Karpas-422 (cell line): ENCODE measurements at places on chromosomes 6 and 20. TPM values are rescaled to one million over a fixed set of nuclear protein-coding genes. Genes with fewer than 3 reads are reported as not detected.
A peak's percentile ranks its signal among the peaks of the same experiment; 100 is the strongest.

- DNase-seq = no peak
- no peak overlapping the region for H3K4me3 ChIP-seq
- H3K36me3 ChIP-seq = no peaks in the 10 kb centered on the region
- H3K27ac ChIP-seq = no peak overlapping the region
- H3K27me3 ChIP-seq = no peaks in the 10 kb centered on the region
These were observed 76.5 kb downstream of the STMND1 start for GRCh38 chr6:17178326-17178725.

DNA sequence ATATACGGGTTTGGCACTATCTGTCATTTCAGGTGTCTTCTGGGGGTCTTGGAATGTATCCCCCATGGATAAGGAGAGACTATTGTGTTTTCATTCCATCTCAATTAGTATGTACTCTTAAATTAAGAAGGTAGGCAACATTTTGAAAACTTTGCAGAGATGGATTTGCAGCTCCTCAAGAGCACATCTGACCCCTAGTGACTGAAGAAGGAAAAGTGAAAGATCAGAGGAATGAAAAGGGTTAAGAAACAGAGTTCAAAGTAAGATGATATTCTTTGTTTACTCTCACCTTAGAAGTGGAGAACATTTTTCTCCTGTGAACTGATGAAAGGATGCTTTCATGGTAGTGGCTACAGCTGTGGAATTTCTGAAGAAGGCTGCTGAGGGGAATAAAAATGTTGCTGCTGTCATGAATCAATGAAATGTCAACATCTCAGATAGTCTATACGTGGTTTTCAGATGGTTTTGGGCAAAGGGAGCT, 41.5 kb downstream of the SH3BGRL2 start:
- no peaks in the 10 kb centered on the region for H3K27me3 ChIP-seq
- H3K4me1 ChIP-seq = no peaks in the 10 kb centered on the region
- DNase-seq = peak; percentile 56
- H3K36me3 ChIP-seq = no peaks in the 10 kb centered on the region
- no peak overlapping the region for H3K27ac ChIP-seq

DNA sequence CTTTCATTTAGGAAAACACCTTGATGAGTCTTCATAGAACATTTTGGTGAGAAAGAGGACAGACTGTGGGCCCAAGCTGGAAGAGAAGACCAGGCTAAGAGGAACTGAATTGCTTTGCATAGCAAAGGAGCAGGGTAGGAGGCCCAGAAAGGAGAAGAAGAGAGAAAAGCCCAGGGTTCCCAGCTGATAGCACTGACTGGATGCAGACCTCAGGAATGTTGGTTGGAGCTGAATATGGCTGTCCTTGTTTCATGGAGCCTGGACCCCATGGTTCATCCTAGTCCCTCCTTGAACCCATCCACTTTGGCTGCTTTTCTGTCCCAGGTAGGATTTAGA, 18.0 kb upstream of the ZFAND3 start:
- no peaks in the 10 kb centered on the region for H3K27me3 ChIP-seq
- peaks cover 7% of the 10 kb centered on the region for H3K4me1 ChIP-seq
- H3K36me3 ChIP-seq = no peaks in the 10 kb centered on the region

- no peaks in the 10 kb centered on the region for H3K36me3 ChIP-seq
- H3K27ac ChIP-seq = no peak overlapping the region
- H3K27me3 ChIP-seq = no peaks in the 10 kb centered on the region
- H3K4me1 ChIP-seq = no peaks in the 10 kb centered on the region
- no peak for DNase-seq
These were observed 261.5 kb downstream of the EYA4 start for GRCh38 chr6:133502441-133503335.

The C2 gene
- not detected in 2 replicates for total RNA-seq

The ROS1 gene
- total RNA-seq = not detected in 2 replicates
